T-helper 2 cell (primary cell): ENCODE measurements at places on chromosomes 1 and 21.
A peak's percentile ranks its signal among the peaks of the same experiment; 100 is the strongest.

- DNase-seq: peak; percentile 77
These were observed 47.4 kb upstream of the OSBPL9 start for GRCh38 chr1:51569284-51570062.

DNA sequence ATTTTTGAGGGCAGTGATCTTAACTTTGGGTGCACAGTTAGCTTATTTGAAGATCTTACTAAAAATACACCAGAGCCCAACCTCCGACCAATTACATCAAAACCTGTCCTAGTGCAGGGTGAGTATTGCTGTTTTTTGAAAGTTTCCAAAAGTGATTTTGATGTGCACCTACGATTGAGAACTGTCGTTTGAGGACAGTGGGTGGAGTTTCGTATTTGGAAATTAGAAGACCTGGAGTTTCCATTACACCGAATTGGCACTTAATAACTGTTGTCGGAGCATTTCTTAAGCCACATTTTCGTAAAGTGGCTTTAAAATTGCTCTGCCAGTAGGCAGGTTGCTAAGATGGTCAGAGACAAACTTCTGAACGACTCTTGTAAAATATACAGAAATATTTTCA is 1.1 kb downstream of the SOD1 start:
- no peak for DNase-seq

GRCh38 chr1:230753191-230753585 is 6.0 kb downstream of the CAPN9 start:
- DNase-seq: no peak

DNA sequence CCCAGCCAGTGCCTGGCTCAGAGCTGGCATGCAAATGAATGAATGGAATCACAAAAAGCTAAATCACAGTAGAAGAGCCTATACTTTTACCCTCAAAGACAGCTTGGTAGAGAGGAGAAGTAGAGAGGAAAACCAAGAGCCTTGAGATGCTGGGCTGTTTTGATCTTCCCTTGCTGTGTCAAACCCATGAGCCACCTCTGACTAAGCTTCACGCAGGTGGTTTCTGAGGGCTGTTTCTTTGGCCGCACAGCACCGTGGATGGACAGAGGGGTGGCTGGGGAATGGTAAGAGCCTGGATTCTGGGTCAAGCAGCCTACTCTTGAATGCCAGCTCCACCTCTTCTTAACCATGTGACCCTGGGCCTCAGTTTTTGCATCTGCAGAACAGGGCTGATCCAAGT is 18.6 kb downstream of the ABCG1 start:
- no peak for DNase-seq
